ENCODE measurements at places on chromosomes 7 and 10.

DNA sequence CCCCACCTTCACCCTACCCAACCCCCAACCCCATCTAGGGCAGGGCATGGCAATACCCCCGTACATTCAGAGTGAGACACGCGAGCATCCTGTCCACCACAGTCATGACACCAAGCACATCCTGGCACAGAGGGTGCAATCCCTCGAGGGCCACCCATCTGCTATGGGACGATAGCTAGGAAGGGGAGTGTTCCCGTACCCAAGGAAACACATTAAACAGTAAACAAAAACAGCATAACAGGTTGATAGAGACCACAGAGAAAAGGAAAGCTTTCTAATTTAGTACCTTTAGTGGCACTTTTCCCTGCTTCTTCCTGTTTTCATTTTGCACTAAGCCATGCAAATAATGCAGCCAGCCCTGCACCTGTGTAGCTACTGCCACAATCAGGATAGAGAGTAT lies 2.3 kb upstream of the SMKR1 start:
- DNase-seq: no peak

- no peak for DNase-seq
Observed at GRCh38 chr7:132390705-132391104, 185.6 kb downstream of the PLXNA4 start.

DNA sequence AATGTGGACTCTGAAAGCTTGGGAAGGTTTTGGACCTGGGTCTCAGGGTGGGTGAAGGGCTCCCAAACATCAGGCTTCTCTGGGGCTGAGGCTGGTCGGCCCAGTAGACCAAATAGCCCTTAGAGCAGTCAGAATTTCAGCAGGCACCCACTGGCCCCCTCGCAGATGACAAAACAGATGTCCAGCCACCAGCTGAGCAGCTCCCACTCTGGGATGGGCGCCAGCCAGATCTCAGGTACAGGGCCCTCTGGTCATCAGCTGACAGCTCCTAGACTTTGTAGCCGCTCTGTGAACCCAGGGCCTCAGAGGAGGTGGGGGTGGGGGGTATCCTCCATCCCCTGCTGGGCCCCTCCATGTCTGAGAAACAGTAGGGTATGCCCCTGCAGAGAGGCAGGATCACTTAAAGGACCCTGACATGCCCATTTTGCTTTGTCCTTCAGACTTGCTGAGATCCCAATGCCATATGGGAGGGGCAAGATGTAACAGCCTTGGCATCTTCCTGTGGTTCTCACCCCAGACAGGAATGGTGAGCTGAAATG lies 26.5 kb downstream of the HSPA12A start:
- DNase-seq: no peak

DNA sequence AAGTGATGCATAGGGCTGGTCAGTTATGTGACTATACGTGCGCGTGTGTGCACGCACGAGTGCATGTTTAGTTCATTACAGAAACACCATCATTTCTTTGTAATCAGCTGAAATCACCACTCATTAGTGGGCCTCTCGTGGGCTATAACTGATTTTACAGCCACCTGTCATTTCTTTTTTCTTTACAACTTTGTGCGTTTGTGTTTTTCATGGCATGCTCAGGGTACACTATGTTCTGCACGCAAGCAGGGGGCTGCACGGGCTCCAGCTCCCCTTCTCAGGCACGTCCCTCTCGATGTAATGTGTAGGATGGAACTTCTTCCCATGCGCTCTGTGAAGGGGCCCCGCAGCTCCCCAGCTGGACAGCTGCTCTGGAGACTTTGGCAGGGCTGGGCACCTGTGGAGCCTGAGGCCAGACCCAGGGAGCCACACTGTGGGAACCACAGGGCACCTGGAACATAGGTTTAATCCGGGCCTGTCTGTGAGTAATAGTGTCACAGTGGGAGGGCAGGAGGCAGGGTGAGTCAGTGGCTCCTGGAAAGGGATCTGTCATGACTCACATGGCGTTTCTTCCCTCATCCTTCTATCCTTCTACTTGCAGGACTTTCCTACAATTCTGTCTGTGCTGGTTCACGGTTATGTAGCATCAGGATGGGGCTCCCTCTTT lies 4.9 kb downstream of the GCK start:
- DNase-seq: no peak

DNA sequence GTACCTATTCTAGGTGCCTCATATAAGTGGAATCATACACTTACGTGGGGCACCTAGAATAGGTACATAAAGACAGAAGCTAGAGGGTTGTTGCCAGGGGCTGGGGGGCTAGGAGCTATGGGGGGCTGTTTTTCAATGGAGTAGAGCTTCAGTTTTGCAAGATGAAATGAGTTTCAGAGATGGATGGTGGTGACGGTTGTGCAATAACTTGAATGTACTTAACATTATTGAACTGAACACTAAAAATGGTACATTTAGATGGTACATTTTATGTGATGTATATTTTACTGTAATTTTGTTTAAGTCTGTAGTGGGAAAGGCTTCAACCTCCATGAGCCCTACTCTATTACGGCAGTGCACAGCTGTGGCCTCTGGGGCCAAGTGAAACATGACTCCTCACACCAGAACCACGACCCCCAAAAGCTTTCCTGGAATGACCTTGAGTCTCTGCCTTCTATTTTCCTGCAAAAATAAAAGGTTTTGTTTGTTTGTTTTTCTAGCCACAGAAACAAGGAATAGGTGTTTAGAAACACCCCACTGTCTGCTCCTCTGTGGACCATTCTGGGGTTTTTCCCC lies 147.3 kb upstream of the PLXNA4 start:
- DNase-seq: no peak

Measured in stimulated activated CD4-positive, alpha-beta T cell treated with anti-CD3 and anti-CD28 coated beads, Interleukin-4, amount 100 ng/mL, for 24 hours (primary cell).